ENCODE measurements at places on chromosomes 5 and 9.

- no peak overlapping the region for H3K27ac ChIP-seq
- no peak for DNase-seq
- no peaks in the 10 kb centered on the region for H3K27me3 ChIP-seq
- H3K36me3 ChIP-seq: no peaks in the 10 kb centered on the region
- H3K4me3 ChIP-seq: no peak overlapping the region
Observed at GRCh38 chr9:121944711-121945191, 148.4 kb downstream of the TTLL11 start.

DNA sequence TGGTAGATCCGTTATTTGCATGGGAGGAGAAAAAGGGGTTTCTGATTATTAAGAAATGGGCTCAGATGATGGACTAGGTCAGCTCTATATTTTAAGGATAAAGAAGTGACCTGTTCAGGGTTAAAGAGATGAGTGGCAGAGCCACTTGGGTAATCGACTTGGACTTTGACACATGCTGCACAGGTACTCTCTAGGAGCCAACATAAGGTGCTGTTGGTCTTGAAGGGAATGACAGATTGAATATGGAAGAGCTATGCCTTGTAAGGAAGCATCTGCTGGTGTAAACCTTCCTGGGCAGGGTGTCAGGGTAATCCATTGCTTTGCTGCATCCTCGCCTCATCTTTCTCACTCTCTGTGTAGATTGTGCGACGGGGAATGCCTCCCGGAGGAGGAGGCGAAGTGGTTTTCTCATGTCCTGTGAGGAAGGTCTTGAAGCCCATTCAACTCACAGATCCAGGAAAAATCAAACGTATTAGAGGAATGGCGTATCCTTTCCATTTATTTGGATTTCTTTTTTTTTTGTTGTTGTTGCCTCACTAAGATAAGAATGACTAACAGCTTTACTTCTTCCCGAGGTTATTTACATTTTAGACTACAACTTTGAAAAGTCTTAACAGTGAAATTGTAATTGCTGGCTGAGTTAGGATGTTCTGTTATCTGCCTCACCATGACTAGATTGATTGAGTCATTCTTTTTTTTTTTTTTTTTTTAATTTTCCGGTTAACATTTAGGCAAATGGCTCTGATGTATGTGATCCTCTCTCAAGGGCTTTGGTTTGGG lies 41.2 kb downstream of the RCL1 start:
- H3K36me3 ChIP-seq: peaks cover 9% of the 10 kb centered on the region
- H3K27me3 ChIP-seq: no peaks in the 10 kb centered on the region
- no peak for DNase-seq
- H3K27ac ChIP-seq: no peak overlapping the region

- no peaks in the 10 kb centered on the region for H3K36me3 ChIP-seq
- no peaks in the 10 kb centered on the region for H3K27me3 ChIP-seq
- H3K27ac ChIP-seq: no peak overlapping the region
Observed at GRCh38 chr5:16975950-16976624, 40.0 kb upstream of the MYO10 start.

GRCh38 chr5:151196556-151197290 lies 27.2 kb downstream of the CCDC69 start:
- H3K4me3 ChIP-seq: no peak overlapping the region
- peaks cover 39% of the 10 kb centered on the region for H3K4me1 ChIP-seq
- H3K36me3 ChIP-seq: peaks cover 77% of the 10 kb centered on the region
- no peak overlapping the region for H3K27ac ChIP-seq
- no peak for DNase-seq

- no peak overlapping the region for H3K27ac ChIP-seq
- H3K27me3 ChIP-seq: no peaks in the 10 kb centered on the region
- no peaks in the 10 kb centered on the region for H3K4me1 ChIP-seq
- no peaks in the 10 kb centered on the region for H3K36me3 ChIP-seq
- no peak overlapping the region for H3K4me3 ChIP-seq
Observed at GRCh38 chr5:114898602-114899001, 271.1 kb downstream of the TRIM36 start.

GRCh38 chr5:76718880-76719279 lies 3.0 kb downstream of the F2R start:
- H3K4me3 ChIP-seq: peak overlapping the region; percentile 94
- DNase-seq: no peak
- peaks cover 10% of the 10 kb centered on the region for H3K36me3 ChIP-seq
- peak overlapping the region; percentile 66 for H3K27ac ChIP-seq
- no peaks in the 10 kb centered on the region for H3K27me3 ChIP-seq

GRCh38 chr5:91839721-91840120 lies 456.6 kb upstream of the ARRDC3 start:
- no peaks in the 10 kb centered on the region for H3K36me3 ChIP-seq
- no peak overlapping the region for H3K4me3 ChIP-seq
- H3K4me1 ChIP-seq: no peaks in the 10 kb centered on the region
- H3K27ac ChIP-seq: no peak overlapping the region
- H3K27me3 ChIP-seq: no peaks in the 10 kb centered on the region
- DNase-seq: no peak

GRCh38 chr5:31730139-31730538 lies 91.2 kb downstream of the PDZD2 start:
- H3K4me1 ChIP-seq: peaks cover 4% of the 10 kb centered on the region
- DNase-seq: no peak
- no peaks in the 10 kb centered on the region for H3K27me3 ChIP-seq

DNA sequence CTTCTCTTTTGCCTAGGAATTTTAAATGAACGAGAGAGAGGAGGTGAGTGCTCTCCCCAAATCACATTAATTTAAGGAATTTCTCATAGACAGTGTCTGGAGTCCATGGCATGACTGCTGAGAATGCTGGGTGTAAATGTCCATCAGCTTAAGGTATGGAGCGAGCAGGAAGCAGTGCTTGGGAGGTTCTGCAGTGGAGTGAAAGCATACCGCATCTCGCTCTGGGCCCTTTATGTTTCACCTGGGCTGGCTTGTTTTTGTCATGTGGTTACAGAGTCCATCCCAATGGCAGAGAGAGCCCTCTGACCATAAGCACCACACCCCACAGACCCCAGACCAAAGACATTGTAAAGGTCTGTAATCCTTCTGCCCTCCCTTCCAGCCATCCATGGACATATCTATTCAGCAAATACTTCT lies 20.6 kb upstream of the TNFAIP8 start:
- H3K27me3 ChIP-seq: no peaks in the 10 kb centered on the region
- DNase-seq: no peak
- H3K36me3 ChIP-seq: peaks cover 12% of the 10 kb centered on the region
- peak overlapping the region; percentile 86 for H3K4me3 ChIP-seq

- no peak for DNase-seq
- no peak overlapping the region for H3K4me3 ChIP-seq
- no peak overlapping the region for H3K27ac ChIP-seq
- H3K27me3 ChIP-seq: no peaks in the 10 kb centered on the region
- no peaks in the 10 kb centered on the region for H3K36me3 ChIP-seq
Observed at GRCh38 chr9:123724211-123724796, 205.6 kb downstream of the DENND1A start.

DNA sequence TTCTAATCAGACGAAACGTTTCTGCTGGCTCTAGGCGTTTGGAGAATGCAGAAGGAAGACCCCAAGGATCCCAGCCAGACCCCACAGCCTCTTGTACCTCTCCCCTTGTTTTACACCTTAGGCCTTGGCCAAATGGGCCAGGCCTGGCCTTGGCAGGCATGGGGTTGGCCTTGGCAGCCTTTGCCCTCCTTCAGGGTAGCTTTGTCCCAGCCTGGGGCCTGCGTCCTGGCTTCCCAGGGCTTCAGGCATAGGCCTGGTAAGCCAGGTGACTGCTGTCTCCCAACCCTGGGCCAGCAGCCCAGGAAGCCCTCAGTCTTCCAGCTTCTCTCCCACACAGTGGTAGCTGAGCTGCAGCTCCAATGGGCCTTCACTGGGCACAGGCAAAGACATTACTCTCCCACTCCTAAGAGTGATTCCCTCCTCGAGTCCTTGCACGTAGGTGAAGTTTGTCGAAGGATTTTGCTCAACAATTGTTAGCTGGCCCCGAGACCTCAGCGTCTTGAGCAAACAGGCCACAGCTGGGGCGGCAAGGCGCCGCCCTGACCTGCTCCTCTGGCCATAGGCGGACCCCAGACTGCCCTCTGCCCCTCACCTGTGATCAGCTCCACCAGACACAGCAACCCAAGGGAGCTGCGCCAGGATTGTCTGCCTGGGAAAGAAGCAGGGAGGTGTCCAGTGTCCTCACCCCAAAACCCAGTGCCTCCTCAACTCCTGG lies 1.1 kb upstream of the PITX1 start:
- peak overlapping the region; percentile 73 for H3K4me3 ChIP-seq
- peaks cover 85% of the 10 kb centered on the region for H3K27me3 ChIP-seq
- H3K4me1 ChIP-seq: peaks cover 12% of the 10 kb centered on the region
- no peaks in the 10 kb centered on the region for H3K36me3 ChIP-seq
- H3K27ac ChIP-seq: no peak overlapping the region
- DNase-seq: no peak

- no peak overlapping the region for H3K4me3 ChIP-seq
- DNase-seq: no peak
- H3K4me1 ChIP-seq: no peaks in the 10 kb centered on the region
- no peaks in the 10 kb centered on the region for H3K27me3 ChIP-seq
Observed at GRCh38 chr9:124134526-124134925, 123.0 kb downstream of the LHX2 start.

DNA sequence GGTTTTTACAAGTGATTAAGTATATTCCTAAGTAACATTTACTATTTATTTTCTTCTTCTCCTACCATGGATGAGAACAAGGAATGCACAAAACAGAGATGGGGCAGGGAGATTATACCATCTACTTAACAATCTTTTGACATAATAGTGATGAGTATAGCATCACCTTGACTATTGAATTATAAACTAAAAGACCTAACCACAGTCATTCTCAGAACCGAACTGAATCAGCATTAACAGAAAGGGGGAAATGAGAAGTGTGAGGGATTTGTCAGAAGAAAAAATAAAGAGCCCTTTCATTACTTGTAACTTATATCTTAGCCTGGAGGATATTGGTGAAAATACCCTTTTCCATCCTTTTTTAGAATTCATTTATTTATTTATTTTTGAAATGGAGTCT lies 21.9 kb downstream of the OR2Y1 start:
- H3K27ac ChIP-seq: peak overlapping the region; percentile 67
- no peak overlapping the region for H3K4me3 ChIP-seq
- H3K36me3 ChIP-seq: peaks cover 6% of the 10 kb centered on the region
- DNase-seq: no peak
- H3K4me1 ChIP-seq: peaks cover 20% of the 10 kb centered on the region
- H3K27me3 ChIP-seq: peaks cover 10% of the 10 kb centered on the region

GRCh38 chr5:132215329-132215728 lies 12.3 kb downstream of the P4HA2 start:
- DNase-seq: no peak
- H3K27me3 ChIP-seq: no peaks in the 10 kb centered on the region

DNA sequence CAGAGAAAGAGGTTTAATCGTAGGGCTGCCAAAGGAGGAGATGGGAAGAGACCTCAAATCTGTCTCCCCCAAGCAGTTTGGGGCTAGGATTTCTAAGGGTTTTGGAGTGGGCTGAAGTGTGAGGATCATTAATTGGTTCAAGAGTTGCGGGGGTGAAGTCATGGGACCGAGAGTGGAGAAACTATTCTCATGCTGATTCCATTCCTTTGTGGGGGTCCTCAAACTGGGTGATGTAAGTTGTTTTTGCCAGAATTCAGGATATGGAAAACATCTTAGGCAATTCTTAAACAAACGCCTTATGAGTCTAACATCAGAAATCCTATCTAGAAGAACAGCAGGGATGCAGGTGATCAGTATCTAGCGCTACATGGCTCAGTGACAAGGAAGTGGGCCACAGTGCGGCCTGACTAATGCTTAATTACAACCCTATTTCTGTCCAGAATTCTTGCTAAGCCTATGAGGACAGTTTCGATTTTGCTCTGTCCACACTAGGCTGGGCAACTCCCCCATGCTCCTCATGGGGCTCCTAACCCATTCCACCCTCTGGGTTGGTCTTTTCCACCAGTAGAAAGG lies 27.7 kb upstream of the TRIO start:
- H3K27ac ChIP-seq: no peak overlapping the region
- no peaks in the 10 kb centered on the region for H3K27me3 ChIP-seq
- no peak for DNase-seq
- no peak overlapping the region for H3K4me3 ChIP-seq

DNA sequence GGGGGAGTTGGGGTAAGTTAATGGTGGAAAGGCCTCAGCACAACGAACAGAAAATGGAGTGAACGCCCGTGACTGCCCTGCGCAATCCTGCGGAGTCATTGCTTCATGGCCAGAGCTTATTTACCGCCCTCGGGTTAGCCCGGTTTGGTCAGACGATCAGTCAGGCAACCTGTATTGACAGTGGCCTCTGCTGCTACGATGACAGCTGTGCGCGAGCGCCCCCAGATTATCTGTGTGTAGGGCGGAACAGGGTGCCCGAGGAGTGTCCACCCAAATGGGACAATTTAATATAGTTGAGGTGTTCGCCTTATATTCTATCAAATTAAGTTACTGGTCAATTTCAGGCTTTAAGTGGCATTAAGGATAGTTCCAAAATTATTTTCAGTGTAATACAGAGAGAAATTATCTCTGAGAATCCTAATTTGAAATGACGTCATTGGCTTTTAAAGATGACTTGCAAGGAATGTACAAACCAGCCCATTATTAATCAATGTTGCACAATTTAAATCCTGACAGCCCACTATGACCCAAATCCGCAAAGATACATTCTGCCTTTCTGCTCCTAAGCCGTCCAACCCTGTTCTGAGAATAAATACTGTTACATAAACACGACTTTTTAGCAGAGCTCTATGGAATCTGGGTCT lies 879 bp upstream of the UBQLN1 start:
- DNase-seq: peak; percentile 49
- peaks cover 27% of the 10 kb centered on the region for H3K4me1 ChIP-seq
- H3K4me3 ChIP-seq: peak overlapping the region; percentile 99
- H3K27ac ChIP-seq: peak overlapping the region; percentile 99
- H3K27me3 ChIP-seq: no peaks in the 10 kb centered on the region
- peaks cover 28% of the 10 kb centered on the region for H3K36me3 ChIP-seq

DNA sequence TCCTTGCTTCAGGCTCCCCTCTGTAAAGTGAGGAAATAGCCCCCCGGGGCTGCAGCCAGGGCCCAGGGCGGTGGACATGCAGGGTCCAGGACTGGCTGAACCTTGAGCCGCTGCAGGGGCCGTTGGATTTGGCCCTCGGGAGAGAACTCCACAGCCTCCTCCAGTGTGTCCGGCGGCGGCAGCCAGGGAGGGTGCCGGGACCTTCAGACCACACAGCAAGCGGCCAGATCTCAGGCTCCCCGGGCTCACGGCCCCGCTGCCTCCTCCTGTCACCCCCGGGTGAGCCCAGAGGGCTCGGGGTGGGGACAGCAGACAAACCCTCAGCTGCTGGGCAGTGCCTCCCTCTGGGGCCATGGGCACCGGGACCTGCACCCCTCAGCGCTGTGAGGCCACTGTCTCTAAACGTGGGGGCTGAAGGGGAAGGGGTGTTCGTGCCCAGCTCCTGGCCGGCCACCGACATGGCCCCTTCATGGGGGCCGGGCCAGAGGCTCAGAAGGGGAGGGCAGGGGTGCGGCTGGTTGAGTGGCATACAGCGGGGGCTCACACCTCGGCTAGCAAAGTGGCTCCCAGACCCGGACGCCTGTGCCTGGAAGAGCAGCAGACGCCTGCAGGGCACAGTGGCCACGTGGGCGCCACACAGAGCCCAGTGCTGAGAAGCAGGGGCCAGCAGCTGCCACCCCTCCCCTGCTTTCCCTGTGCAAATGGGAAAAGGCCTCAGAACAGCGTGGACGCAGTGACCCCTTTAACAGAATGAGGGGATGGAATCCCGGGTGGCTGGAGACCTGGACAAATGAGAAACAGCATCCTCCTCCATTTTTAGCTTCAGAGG lies 19.7 kb downstream of the SLC9A3 start:
- no peak overlapping the region for H3K4me3 ChIP-seq
- no peaks in the 10 kb centered on the region for H3K36me3 ChIP-seq
- no peaks in the 10 kb centered on the region for H3K4me1 ChIP-seq
- H3K27ac ChIP-seq: no peak overlapping the region
